ENCODE measurements at places on chromosomes 3 and 15. TPM values are rescaled to one million over a fixed set of nuclear protein-coding genes. Genes with fewer than 3 reads are reported as not detected.

Gene GOLGB1
- total RNA-seq, result 52.5 TPM

Gene GAP43
- 5.0 TPM for total RNA-seq

Gene WDR93
- 0.51 TPM for total RNA-seq

Gene TUBGCP5
- total RNA-seq, result 23.8 TPM

Gene KCNH8
- total RNA-seq, result 2.3 TPM

Gene GOLGA6L7
- not detected for total RNA-seq

Gene MRAS
- 11.2 TPM for total RNA-seq

Gene NPTN
- total RNA-seq, result 84.4 TPM

Gene SNURF
- total RNA-seq, result 21.1 TPM

Gene RTP3
- not detected for total RNA-seq

Gene TRPC1
- total RNA-seq, result 45.1 TPM

Gene TF
- 0.77 TPM for total RNA-seq

Gene SPINK8
- total RNA-seq, result not detected

Gene TMF1
- total RNA-seq, result 14.6 TPM

Gene NME9
- 2.2 TPM for total RNA-seq

Gene SUCNR1
- not detected for total RNA-seq

Gene MESP2
- total RNA-seq, result not detected

Gene C3orf20
- not detected for total RNA-seq

Gene SAMMSON
- total RNA-seq, result not detected

Gene GNAT1
- total RNA-seq, result not detected

Gene ASB14
- not detected for total RNA-seq

Gene GOLGA6A
- 0.59 TPM for total RNA-seq

Gene GRK7
- not detected for total RNA-seq

Gene SLC28A2
- not detected for total RNA-seq

Gene PARP15
- total RNA-seq, result not detected

Gene THPO
- total RNA-seq, result 0.31 TPM

Gene LMAN1L
- not detected for total RNA-seq

Gene KCNMB2
- not detected for total RNA-seq

Gene ROPN1
- not detected for total RNA-seq

Gene NRROS
- 0.58 TPM for total RNA-seq

Gene NR1I2
- total RNA-seq, result 0.22 TPM

Gene PP2D1
- not detected for total RNA-seq

Gene LTK
- total RNA-seq, result 0.12 TPM

Gene SYNM
- total RNA-seq, result 0.97 TPM

Gene ACP3
- total RNA-seq, result not detected

Gene SNRPN
- 442 TPM for total RNA-seq

Gene POPDC2
- total RNA-seq, result 1.5 TPM

Gene MYRIP
- total RNA-seq, result 0.62 TPM

Gene STX19
- 0.31 TPM for total RNA-seq

Gene GABRG3
- total RNA-seq, result 1.7 TPM

Gene STXBP5L
- 2.3 TPM for total RNA-seq

Gene HSPBAP1
- 15.0 TPM for total RNA-seq

All from neural progenitor cell (in vitro differentiated cells).